Kidney (tissue), 22 donors: ENCODE measurements at places on chromosomes 7 and 10. TPM values are rescaled to one million over a fixed set of nuclear protein-coding genes. Genes with fewer than 3 reads are reported as not detected.

Gene SLC26A5
- polyA plus RNA-seq, result not detected

Gene ADD3
- 56.9 TPM for polyA plus RNA-seq

Gene LAMB4
- polyA plus RNA-seq, result 5.4 TPM

Gene DOCK4
- polyA plus RNA-seq, result 3.2 TPM

Gene SP8
- not detected for polyA plus RNA-seq

Gene LRRC17
- polyA plus RNA-seq, result 2.1 TPM

- no peak for DNase-seq
Measured at GRCh38 chr7:36191292-36191920, 38.4 kb downstream of the EEPD1 start.

- peak; percentile 80 for DNase-seq
Measured at GRCh38 chr10:110279407-110279986, 25.2 kb downstream of the SMNDC1 start.

- no peak for DNase-seq
Measured at GRCh38 chr7:125927556-125927955, 997.9 kb upstream of the POT1 start.

DNA sequence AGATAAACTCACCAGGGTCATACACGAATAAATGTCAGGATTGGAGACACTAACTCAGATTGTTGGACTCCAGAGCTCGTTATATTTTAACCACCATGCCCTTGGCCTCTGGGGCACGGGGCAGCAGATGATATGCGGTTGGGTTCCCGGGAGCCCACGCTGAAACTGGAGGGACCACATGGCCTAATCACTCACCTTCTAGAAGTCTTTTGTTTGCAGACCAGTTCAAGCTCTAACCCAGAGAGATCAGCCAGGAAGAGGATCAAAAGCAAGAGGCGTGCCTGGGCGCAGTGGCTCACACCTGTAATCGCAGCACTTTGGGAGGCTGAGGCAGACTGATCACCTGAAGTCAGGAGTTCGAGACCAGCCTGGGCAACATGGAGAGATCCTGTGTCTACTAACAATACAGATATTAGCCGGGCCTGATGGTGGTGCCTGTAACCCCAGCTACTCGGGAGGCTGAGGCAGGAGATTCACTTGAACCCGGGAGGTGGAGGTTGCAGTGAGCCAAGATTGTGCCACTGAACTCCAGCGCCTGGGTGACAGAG lies 42.6 kb upstream of the ECHDC3 start:
- DNase-seq, result no peak

DNA sequence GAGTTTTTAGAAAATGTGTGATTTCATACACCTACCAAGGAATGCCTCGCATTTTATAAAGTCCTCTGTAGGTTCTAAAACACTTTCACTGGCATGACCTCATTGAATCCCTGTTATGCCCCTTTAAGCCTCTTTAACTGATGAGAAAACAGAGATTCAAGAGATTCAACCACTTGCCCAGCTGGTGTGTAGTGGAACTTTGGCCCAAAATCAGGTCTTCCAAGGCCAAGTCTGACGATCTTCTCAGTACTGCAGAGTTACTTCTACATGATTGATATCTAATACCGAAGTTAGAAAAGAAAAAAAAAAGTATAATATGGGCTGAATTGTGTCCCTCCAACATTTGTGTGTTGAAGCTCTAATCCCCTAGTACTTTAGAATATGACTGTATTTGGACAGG lies 202.0 kb downstream of the WDR11 start:
- no peak for DNase-seq

- no peak for DNase-seq
Measured at GRCh38 chr7:13910805-13911551, 78.5 kb downstream of the ETV1 start.

DNA sequence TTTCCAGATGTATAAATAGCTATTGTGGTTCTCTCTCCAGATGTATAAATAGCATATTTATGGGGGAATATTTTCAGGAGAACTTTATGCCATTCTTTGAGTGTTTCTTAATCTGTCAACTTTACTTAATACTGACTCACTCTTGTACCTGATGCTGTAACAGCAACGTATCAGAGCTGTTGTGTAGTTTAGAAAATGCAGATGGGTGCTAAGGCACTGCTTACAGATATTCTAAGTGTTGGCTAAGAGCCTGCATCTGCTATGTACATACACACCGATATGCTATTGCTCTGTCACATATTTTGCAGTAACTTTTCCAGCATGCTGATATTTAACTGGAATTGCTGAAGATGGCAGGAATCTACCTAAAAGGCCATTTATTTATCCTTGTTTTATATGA lies 71.9 kb downstream of the WDR37 start:
- no peak for DNase-seq

GRCh38 chr7:132590162-132590561 lies 13.9 kb upstream of the PLXNA4 start:
- DNase-seq, result no peak

- DNase-seq, result no peak
Measured at GRCh38 chr10:18472977-18473376, 178.4 kb downstream of the NSUN6 start.

DNA sequence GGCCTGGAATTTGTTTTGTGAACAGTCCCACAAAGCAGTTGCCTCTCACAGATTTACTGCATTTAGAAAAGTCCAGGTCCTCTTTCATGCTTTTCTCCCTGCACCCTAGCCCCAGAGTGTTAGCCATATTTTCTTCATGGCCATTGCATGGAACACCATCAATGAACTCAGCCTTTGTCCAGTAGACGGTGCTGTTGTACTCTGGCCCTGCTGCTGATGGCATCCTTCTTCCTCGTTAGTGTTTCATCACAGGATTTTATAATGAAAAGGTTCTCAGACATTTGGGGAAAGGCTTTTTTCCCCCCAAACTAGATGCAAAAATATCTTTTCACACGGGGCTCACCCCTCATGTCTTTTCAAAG lies 93.0 kb upstream of the SLC25A13 start:
- no peak for DNase-seq

- DNase-seq, result no peak
Measured at GRCh38 chr10:88428442-88428841, 154.7 kb downstream of the RNLS start.

DNA sequence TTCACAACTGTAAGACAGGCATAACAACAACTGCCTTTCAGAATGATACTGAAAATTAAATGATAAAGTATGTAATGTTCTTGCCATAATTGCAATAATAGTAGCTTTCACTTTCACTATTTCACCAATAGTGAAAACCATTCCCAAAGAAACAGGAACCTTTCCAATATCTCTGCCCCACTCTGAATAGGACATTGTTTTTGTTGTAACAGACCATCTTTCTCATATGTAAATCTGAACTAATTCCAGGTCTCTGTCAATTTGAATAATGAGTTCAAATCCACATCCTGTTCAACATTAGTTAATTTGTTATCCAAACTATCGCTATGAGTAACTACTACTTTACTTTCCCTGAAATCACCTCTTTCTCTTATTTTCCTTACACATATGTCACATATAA lies 148.0 kb downstream of the LRRN3 start:
- DNase-seq, result no peak

- no peak for DNase-seq
Measured at GRCh38 chr10:34413756-34414587, 401.1 kb downstream of the PARD3 start.
